ENCODE measurements at places on chromosomes 2 and 18.

GRCh38 chr2:190863946-190864345, 16.7 kb upstream of the GLS start:
- DNase-seq = no peak

GRCh38 chr2:17557596-17557995, 17.1 kb downstream of the VSNL1 start:
- no peak for DNase-seq

DNA sequence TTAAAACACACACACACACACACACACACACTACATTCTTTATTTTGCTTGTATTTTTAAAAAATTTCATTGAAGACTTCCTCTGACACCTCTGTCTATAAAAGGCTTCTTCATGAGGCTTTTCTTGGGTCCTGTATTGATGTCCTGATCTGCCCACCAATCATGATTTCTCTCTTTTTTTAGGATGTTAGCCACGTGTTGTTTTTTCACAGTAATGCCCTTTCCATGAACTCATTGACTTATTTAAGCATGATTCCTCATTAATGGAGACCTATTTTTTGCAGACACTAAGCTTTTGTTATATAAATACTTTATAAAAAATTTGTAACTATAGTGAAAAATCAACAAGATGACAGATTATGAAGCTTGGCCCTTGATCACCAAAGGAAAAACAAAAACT, 173.8 kb upstream of the CNTNAP5 start:
- DNase-seq = no peak

DNA sequence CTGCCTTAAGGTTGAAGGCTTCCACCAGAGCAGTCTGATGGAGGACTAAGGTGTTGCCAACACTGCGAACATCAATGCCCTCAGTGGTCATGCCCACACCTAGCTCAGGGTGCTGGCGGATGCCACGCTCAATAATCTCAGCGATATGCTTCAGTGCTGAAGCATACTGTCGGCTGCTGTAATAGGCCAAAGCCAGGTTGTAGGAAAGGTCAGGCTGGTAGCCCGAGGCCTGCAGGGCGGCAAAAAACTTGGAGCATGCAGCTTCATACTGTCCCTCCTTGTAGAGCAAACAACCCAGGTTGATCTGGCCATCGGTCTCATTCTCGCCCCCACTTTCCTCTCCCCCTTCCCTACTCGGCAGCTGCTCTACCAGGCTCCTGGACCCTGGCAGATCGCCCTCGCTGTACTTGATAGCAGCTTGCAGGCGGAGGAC, 159.4 kb downstream of the AGPS start:
- DNase-seq = no peak

Measured in omental fat pad (tissue), 4 donors.